Stimulated activated CD8-positive, alpha-beta memory T cell treated with anti-CD3 and anti-CD28 coated beads, Interleukin-4, amount 100 ng/mL, for 4 hours (primary cell): ENCODE measurements at places on chromosomes 2 and 18.

- no peak for DNase-seq
These were observed 48.0 kb upstream of the MRPL33 start for GRCh38 chr2:27723372-27724144.

- DNase-seq = no peak
These were observed 258.9 kb upstream of the CHAC2 start for GRCh38 chr2:53508667-53509066.

DNA sequence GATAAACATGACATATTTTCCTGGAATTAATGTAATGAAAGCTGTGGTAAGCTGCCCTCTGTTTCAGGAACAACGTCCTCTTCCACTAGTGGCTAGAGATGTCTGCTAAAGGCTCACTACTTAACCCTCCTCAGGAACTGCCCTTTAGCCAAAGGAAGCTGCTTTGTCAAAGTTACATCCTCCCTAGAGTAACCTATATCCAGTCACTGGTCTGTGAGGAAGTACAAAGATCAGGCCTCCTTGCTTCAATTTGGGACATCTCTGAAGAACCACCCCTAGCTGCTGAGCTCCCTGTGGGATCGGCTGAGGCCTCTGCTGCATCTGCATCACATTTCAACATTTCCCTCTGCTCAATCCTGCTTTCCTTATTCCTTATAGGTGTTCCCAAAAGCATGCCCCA, 107.8 kb downstream of the PRELID3A start:
- DNase-seq = no peak

DNA sequence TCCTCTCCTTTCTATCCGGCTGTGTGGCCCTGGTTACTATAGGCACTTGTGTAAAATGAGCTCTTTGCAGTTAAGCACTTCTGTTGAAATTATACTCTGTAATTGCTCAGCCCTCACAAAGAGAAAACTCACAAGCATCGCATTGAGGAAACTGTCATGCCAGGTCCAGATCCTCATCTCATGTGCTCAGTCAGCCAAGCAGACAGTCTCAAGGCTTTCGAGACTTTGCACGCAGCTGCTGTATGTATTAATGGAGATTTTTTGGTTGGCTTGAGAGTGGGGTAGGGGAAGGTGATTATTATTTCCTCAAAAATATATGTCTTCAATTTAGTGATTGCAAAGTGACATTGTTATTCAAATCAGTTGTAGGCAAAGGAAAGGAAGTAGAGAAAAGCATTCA, 33.0 kb upstream of the PHLPP1 start:
- DNase-seq = no peak

- DNase-seq = peak; percentile 1
These were observed 91.7 kb downstream of the KLF7 start for GRCh38 chr2:207073801-207074678.

GRCh38 chr2:124018890-124019289, 6.2 kb upstream of the CNTNAP5 start:
- no peak for DNase-seq

DNA sequence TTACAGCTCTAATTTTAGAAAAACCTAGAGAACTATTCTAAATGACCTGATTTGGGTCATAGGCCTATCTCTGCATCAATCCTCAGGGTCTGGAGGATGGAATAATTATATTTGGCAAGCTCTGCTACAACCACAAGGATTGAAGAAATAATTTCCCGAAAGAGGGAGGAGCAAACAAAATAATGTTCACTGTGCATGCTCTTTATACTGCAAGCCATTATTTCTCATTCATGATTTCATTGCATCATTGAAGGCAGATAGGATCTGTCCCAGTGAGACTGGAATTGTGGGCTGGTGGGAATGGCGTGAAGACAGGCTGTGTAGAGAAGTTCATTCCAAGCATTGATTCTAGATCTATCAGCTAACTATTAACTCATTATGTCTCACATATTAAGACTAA, 12.7 kb upstream of the MAPRE2 start:
- no peak for DNase-seq

DNA sequence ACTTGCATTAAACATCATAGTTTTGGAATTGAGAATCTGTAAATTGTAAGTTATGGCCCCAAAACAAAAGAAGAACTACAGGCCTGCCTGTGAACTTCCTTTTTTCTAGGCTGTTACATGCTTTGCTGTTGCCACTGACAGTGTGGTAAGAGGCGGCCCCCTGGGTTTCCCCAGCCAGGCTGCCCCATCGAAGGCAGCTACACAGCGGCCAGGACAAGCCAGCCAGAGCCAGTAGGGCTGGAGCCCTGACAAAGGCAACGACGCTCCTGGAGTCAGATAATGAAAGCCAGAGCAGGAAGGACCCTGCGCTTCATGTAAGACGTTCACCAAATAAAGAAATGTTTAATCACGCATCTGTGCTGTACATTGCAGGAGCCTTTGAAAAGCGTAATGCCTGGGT, 55.0 kb downstream of the ANKRD44 start:
- peak; percentile 62 for DNase-seq

GRCh38 chr2:134718817-134719814, at the start of gene TMEM163:
Gene TMEM163, minus strand, starts transcription at chr2:134719000.
- no peak for DNase-seq

- DNase-seq = no peak
These were observed 445.6 kb downstream of the RND3 start for GRCh38 chr2:150041722-150042425.

- DNase-seq = no peak
These were observed 302.0 kb downstream of the NCKAP5 start for GRCh38 chr2:133266041-133266925.
